ENCODE measurements at places on chromosomes 5 and 9. TPM values are rescaled to one million over a fixed set of nuclear protein-coding genes. Genes with fewer than 3 reads are reported as not detected.
A peak's percentile ranks its signal among the peaks of the same experiment; 100 is the strongest.

The OCLN gene
- 154 TPM for total RNA-seq

The IFNB1 gene
- total RNA-seq, result 0.61 TPM

GRCh38 chr9:128361986-128362646, 9.1 kb upstream of the URM1 start:
- DNase-seq, result peak; percentile 74

DNA sequence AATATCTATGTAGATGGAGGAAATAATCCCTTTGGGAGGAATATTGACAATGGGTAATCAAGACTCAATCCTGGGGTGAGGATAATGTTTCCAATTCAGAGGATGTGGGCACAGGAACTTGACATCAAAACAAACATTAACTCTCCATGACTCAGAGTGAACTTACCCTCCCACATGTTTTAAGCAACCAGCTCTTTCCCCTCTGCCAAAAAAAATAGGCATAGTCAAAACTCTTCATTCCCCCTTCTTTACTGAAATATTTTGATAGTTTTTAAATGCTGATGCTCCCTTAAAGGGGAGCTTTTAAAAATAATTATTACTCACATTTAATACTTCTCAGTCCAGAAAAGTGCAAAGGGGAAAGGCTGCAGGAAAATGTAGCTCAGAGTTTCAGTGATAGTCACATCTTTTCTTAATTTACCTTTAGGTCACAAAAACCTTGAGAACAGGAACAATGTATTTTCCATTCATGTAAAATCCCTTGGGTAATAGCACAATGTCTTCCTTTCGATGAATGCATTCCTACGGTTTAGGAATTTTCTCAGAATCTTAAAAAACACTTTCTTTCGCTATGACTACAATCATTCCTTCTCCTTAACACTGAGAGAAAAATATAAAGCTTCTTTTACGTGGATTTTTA, 298.4 kb upstream of the GRAMD2B start:
- DNase-seq, result no peak

- DNase-seq, result no peak
Observed at GRCh38 chr9:70108181-70108580, 64.5 kb downstream of the MAMDC2 start.

The PAIP2 gene
- 81.2 TPM for total RNA-seq

DNA sequence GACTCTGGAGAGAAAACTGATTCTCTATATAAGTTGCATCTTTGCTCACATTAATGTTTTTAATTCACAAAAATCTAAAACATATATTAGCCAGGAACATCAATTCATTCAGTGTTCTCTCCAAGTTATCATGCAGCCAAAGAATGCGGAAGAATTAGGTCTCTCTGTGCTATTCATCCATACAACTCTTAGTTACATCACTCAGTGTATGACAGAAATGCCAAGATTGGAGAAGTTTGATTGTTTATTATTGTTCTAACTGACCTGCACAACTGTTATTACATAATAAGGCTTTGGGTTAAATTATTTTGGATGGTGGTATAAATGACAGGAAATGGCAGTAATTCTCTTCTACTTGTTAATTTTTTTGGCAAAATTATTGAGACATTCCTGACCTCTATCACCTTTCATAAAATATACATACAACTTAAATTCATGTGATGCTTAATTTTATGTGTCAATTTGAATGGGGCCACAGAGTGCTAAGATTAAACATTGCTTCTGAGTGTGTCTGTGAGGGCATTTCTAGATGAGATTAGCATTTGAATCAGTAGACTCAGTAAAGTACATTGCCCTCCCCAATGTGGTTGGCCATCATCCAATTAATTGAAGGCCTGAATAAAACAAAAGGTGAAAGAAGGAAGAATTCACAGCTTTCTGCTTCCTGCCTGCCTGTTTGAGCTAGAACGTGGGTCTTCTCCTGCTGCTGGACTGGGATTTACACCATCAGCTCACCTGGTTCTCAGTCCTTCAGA, 70.2 kb downstream of the NR2F1-AS1 start:
- DNase-seq, result no peak

The GOLM1 gene
- 177 TPM for total RNA-seq

- no peak for DNase-seq
Observed at GRCh38 chr9:130195638-130196037, 23.4 kb downstream of the NCS1 start.

DNA sequence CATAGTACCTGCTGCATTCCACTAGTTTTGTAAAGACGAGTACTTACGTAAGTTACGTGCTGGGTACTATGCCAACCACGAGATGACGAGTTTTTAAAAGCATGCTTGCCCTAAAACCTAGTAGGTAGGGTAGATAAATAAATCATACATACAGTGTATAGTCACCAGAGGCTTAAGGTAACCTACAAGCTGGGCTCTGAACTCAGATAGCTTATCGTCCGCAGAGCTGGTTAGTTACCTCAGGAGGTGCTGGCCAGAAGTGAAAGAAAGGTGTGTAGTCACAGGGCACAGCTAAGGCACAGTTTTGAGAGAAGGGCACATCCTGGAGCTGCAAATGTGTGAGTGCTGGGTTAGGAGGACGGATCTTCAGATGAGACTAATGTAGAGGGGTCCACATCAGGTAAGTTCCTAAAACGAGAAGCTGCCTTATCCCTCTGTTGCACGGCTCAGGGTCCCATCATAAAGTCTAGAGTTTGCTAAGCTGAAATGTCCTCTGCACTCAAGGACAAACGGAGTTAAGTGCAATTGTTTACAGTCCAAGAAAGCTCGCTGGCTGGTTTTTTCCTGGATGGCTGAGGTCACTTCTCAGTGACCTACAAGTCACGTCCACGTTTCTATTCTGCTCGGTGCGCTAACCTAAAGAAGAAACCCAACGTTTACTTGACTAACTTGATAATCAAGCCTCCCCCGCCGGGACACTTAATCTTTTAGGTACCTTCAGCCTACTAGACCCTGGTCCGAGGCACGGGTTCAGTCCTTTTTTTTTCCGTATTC, 1.1 kb upstream of the SNX24 start:
- no peak for DNase-seq

GRCh38 chr5:123710031-123710430, 198.1 kb downstream of the CSNK1G3 start:
- DNase-seq, result no peak

- no peak for DNase-seq
Observed at GRCh38 chr9:1707291-1707690, 307.9 kb upstream of the SMARCA2 start.

DNA sequence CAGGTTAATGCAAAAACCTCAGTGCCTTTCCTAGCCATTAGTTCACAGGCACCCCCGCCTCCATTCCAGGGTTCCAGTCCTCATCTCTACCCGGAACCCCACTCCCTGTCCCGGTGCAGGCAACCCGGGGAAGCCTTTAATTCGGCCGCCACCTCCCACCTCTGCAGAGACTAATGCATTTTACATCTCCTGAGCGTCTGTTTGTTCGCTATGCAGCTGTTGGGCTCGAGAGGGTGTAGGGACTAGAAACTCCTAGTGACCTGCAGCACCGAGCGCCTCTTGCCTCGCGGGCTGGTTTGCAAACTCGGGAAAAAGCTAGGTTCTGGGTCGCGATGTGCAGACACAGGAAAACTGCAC, 3.6 kb downstream of the GDNF start:
- DNase-seq, result no peak

Data from Calu3 (cell line).